Left lung (tissue), 14 donors: ENCODE measurements at places on chromosomes 12 and 14.

DNA sequence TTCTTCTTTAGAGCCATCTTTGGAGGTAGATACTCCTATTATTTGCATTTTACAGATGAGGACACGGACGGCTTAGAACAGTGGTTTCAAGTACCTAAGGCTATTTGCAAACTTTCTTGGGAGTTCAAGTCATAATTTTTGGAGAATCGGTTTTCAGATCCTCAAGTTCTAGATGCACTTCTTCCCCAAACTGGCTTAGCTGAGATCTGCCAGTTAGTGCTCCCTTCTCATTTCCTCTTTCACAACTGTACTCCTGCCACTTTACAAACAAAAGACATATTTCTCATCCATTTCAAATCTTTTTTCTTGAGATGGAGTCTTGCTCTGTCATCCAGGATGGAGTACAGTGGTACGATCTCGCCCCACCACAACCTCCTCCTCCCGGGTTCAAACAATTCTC is 77.3 kb downstream of the HELB start:
- DNase-seq = no peak

GRCh38 chr12:113207613-113208040 is 13.6 kb upstream of the TPCN1 start:
- DNase-seq = no peak

- no peak for DNase-seq
Measured at GRCh38 chr14:23984891-23985602, 3.7 kb upstream of the DHRS4L2 start.

DNA sequence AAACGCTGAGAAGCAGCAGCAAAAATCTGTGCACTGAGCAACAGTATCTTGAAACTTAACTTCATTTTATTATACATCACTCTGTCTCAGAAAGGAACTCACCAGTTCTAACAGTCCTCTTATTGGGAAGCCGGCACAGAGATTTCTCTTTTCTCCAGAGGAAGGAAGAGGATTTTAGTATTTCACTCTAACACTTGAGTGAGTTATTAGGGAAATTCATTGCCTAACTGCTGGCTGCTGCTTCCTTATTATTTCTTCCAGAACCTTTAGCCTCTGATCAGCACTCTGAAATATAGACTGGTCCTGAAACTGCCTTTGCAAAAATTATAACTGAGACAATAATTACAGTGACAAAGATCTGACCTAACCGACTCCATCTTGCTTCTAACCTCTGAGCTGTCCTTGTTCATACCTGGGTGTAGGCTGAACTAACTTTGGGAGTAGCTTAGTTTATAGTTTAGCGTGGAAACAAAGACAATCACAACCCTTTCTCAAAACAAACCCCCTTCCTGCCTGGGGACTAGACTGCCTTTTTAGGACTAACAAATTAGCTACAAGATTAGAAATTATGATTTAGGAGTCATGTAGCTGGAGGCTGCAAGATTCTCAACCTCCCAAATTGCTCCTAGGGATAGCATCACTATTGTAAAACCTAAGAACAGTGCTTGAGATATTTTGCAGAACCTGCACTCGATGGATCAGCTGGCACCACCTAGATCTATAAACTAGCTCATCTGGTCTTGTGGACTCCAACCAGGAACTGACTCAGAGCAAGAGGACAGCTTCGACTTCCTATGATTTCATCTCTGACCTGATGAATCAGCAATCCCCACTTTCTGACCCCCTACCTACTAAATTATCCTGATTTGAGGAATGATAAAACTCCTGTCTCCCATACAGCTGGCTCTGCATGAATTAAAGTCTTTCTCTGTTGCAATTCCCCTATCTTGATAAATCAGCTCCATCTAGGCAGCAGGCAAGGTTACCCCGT is 117.5 kb downstream of the DYRK2 start:
- DNase-seq = no peak

DNA sequence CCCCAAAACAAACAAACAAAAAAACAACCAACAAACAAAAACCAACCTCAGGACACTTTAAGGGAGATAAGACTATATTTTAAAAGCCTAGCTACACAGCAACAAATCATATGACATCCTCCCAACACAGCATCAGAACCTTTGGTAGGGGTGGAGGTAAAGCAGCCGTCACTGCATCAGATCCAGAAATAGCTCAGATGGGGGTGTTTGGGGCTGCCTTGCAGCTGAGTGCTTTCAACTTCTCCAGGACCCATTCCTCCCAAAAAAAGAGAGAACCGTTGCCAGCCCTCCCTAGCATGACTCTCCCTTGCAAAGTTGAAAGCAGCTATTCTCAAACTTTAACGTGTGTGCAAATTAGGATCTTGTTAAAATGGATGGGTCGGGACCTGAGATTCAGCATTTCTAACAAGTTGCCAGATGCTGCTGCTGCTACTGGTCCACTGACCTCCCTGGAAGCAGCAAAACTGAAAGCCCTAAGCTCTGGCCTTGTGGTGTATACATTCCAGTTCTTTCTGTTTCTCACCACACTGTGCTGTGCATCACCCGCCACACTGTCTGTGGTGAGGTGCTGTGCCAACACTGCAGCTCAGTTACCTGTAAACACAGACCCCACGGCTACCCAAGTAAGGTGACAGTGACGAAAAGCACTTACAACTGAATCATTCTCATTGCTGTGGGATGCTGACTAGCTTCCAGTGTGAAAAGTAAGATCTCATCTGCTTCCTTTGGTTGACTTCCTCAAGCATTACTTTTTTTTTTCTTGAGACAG is 54.0 kb downstream of the SLC38A1 start:
- DNase-seq = no peak
